ENCODE measurements at places on chromosomes 7 and 10.

- no peak for DNase-seq
These were observed 1.8 kb downstream of the SLK start for GRCh38 chr10:103968441-103969391.

GRCh38 chr7:91519241-91520158 lies 255.3 kb downstream of the FZD1 start:
- peak; percentile 54 for DNase-seq

GRCh38 chr7:101169838-101170551 lies 4.6 kb upstream of the VGF start:
- peak; percentile 31 for DNase-seq

- no peak for DNase-seq
These were observed 835.0 kb upstream of the COBL start for GRCh38 chr7:52151559-52151958.

DNA sequence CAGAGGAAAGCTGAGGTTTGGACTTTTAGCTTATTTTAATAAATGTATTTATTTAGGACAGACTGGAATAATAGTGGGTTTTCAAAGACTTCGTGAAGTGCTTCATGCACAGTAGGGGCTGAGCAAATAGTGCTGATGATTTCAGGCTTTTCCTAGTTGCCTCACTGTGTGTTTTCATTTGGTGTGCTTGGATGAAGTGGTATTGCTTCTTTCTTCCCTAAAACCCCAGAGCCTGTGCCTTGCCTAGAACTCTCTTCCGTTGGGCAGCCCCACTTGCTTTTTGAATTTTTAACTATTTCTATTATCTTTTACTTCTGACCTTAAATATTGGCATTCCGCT lies 49.6 kb downstream of the ARID5B start:
- no peak for DNase-seq

- DNase-seq, result no peak
These were observed 16.9 kb upstream of the CUL1 start for GRCh38 chr7:148681821-148682220.

DNA sequence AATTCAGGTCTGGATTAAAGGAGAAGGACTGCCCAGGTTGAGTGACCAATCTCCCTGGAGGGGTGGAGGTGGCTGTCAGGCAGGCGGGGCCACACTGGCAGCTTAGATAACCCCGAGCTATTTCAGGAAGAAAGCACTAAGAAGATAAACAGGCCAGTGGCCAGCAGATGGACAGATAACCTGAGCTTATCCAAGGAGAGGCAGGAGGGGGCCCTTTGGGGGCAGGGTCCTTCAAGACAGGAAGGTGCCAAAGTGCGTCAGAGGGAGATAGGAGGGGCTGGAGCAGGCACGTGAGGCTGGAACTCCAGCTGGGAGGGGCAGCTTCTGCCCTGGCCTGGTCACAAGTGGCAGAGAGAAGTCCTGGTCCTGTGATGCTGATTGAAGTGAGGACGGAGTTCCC lies 29.8 kb upstream of the PODXL start:
- DNase-seq, result no peak

GRCh38 chr10:49609283-49610113 lies 612 bp upstream of the SLC18A3 start:
- DNase-seq, result no peak

Data from NCI-H2107 (cell line).